Fibroblast of skin of left quadriceps (primary cell): ENCODE measurements at places on chromosomes 13 and 19.

DNA sequence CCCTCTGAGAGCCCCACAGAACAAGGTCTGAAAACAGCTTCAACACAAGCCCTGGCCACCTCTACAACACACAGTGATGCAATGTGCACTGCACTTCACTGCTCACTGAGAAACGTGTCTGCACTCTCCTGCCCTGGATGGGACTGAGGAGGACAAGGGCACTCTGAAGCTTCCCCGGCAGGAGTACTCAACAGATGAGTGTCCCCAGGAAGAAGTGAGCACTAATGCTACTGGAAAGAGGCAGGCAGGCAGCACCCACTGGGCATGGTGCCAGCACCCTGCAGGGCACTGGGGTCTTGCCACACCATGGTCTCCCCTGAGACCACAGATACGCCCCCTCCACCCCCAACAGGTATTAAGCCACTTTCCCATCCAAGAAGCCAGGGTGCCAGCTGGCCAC lies 17.7 kb upstream of the SLC35E1 start:
- DNase-seq: no peak

DNA sequence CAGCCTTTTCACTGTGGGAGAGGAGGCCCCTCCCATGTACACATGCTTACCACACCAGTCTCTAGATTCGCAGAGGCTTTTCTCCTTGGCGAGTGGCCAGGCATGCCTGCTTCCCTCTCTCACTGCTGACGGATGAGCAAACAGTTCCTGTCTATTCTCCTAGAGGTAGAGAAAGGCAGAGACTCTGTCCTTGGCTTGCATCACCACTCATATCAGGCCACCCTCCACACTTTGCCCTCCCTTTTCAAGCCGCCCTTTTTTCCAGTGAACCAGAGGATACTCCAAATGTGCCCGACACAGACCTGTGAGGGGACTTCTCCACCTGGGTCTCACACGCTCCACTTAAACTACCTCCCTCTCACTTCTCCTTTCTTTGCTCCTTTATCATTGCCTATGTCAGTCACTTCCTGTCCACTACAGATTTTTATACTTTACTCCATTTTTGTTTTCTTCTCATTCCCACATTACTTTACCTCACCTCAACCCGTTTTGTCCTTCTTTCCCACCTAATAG lies 284.6 kb downstream of the DNAJC15 start:
- peak; percentile 93 for DNase-seq

DNA sequence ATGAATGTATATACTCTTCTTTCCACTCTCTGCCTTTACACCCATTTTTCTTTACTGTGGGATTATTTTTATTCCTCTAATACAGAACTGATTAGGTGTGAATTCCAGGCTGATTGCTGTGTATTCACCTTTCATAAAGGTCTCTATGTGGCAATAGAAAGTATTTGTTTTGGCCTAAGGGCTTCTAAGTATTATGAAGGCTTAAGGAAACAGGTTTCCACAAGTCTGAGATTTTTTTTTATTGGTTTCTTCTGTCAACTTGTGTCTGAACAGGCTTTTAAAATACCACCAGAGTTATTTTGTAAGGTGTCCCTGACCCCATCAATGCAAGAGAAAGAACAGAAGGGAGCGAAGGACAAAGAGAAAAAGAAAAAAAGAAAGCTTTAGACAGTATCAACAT lies 1102.0 kb upstream of the SPRY2 start:
- no peak for DNase-seq

DNA sequence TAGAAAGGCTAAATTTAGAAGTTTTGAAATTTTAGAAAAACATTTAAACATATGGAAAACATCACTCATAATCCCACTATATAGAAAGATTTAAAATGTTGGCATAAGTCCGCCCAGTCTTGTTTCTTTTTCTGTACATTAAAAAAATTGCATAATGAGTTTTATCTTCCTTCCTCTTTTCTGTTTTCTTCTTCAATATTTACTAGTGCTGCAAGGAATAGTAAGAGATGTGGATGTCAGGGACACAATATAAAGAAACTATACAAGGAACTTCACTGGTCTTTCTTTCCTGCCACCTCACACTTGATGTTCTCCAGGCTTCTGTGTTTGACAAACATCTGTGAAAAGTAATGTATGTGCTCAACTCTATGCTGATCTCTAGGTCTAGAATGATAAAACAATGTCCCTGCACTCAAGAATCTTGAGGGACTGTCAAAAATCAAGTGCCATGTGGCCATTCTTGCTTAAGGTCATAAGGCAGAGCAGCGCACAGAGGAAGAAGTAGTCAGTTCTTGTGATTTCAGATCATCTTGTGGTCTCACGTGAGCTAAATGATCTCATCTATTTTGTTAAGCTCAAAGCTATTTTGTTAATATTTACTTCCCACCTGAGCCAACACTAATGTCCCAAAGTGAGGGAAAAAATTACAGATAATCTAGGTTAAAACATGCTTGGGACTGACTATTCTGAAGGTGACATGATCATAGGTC lies 186.9 kb upstream of the OBI1 start:
- no peak for DNase-seq

DNA sequence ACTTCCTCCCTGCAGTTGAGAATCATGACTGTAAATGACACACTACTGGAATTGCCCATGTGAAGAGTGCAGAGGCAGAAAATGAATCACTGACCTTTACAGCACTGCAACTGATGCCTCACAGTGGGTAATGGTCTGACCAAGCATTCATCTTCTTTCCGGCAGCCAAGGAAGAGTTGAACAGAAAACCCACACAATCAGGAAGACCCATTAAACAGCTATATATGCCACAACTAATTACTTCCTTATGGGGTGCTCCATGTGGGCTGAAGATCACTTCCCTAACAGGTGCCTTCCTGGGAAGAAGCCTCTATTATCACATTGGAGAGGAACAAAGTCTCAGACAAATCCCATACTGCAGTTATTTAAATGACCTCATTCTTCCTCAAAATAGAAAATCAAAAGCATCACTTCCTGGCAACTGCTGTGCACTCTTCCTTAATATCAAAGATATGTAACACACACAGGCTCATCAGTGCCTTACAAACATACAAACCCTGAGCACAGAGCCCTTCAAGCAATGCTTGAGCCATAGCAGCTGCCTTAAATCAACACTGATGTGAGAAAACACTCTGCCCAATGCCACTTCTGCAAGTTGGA lies 45.8 kb downstream of the RUBCNL start:
- DNase-seq: peak; percentile 33

GRCh38 chr13:67977066-67977465 lies 746.9 kb upstream of the PCDH9 start:
- peak; percentile 56 for DNase-seq

DNA sequence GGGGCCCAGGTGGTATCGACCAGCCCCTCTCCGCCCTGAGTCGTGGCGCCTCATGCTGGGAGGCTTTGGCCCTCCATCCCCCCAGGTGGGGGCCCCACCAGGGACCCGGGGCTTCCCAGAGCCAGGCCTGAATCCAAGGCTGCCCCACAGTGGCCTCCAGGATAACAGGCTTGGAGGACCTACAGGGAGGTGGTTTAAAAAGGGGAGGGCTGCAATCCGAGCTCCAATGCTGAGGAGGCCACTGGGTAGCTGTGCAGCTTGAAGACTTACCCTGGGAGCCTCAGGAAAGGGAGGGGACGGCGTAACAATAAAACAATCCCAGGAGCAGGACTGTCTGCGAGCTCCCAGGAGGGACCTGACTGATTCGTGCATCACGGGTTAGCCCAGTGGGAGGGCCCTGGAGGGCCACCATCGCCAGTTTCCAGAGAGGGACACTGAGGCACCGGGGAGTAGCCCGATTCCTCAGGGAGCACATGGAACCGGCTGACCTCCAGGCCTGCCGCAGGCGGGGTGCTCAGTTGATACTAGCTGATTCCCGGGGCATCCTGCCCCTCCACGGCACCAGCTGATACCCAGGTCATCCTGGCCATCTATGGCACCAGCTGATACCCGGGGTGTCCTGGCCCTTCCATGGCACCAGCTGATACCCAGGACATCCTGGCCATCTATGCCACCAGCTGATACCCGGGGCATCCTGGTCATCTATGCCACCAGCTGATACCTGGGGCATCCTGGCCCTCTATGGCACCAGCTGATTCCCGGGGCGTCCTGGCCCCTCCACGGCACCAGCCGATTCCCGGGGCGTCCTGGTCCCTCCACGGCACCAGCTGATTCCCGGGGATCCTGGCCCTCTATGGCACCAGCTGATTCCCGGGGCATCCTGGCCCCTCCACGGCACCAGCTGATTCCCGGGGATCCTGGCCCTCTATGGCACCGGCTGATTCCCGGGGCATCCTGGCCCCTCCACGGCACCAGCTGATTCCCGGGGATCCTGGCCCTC lies 3.7 kb upstream of the C2CD4C start:
- DNase-seq: no peak

GRCh38 chr19:8503510-8503909 lies 1.1 kb upstream of the PRAM1 start:
- DNase-seq: no peak

- no peak for DNase-seq
These were observed 87.6 kb upstream of the SPRY2 start for GRCh38 chr13:80428349-80429096.

- no peak for DNase-seq
These were observed 464.4 kb downstream of the ITGBL1 start for GRCh38 chr13:101916775-101917474.

GRCh38 chr19:18590273-18591272 lies 2.0 kb downstream of the REX1BD start:
- peak; percentile 55 for DNase-seq
